Activated T-helper 1 cell treated with Interleukin-2 at 50 U/mL for 16 hours (primary cell): ENCODE measurements at places on chromosomes 5 and 9.

DNA sequence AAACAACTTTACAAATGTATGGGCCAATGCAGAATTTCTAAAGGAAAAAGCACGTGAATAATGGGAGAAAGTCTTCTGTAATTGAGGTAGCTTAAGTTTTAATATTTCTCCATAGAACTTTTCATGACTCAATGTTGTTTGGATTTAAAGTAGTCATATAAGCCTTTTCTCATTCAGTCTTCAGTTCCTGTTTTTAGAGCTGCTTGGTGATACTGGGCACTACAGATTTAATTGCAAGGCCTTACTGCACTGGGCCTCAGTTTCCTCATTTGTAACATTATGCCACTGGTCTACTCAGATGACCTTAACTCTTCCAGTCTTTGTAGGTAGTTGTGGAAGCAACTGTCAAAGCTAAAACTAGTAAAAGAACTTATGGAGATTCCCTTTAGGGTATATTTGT is 60.4 kb downstream of the WDR41 start:
- no peak for DNase-seq

DNA sequence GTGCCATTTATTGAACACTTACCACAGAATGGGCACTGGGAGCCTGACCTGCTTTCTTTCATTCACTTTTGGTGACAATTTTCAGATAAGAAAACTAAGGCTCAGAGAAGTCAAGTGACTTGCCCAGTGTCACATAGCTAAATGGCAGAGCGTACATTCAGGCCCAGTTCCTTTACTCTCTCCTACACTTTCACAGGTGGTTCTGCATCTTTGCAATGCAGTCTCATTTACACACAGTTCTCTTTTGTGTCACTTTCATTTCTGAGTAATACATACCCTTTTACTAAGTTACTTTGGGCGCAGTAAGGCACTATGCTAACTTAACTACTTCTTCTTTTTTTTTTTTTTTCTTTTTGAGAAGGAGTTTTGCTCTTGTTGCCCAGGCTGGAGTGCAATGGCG is 8.3 kb downstream of the NFIL3 start:
- no peak for DNase-seq

GRCh38 chr9:15642369-15642962 is 89.6 kb downstream of the CCDC171 start:
- no peak for DNase-seq

DNA sequence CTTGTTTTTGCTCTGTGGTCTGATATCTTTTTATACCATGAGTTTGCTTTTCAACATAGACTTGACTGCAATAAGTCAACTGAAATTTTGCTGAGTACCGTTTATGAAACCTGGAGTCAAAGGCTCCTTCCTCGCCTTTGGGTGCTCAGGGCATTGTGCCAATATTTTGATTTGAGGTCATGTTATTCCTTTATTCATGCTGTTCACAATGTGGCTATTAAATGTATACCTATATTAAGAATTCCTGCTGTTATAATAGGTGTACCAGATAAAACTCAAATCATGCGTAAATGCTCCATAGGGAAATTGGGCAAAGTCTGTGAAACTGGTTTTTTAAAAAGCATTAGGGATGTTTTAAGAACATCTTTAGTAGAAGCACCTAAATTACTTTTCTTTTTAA is 334.0 kb upstream of the NUDT12 start:
- DNase-seq: no peak

- no peak for DNase-seq
Measured at GRCh38 chr5:155587458-155587857, 573.9 kb downstream of the KIF4B start.

GRCh38 chr9:32487981-32488380 is 38.0 kb downstream of the RIGI start:
- no peak for DNase-seq
